ENCODE measurements at places on chromosomes 3 and 15.

DNA sequence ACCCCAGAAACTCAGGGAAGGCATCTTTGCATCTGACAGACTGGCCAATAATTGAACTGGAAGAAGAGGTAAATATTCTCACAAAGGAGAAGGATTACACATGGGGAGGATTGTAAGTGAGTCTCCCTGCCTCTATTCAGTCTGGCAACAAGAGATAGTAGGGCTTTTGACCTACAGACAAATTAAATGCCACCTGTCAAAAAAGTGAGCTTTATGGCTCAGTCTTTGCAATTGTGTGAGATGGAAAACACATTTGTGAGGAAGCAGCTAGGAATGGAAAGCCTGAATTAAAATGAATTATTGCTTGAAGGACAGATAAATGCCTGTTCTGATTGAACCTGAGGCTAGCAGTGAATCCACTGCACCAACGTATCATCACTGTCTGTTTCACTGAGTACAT, 173.3 kb upstream of the GOLIM4 start:
- DNase-seq, result no peak

DNA sequence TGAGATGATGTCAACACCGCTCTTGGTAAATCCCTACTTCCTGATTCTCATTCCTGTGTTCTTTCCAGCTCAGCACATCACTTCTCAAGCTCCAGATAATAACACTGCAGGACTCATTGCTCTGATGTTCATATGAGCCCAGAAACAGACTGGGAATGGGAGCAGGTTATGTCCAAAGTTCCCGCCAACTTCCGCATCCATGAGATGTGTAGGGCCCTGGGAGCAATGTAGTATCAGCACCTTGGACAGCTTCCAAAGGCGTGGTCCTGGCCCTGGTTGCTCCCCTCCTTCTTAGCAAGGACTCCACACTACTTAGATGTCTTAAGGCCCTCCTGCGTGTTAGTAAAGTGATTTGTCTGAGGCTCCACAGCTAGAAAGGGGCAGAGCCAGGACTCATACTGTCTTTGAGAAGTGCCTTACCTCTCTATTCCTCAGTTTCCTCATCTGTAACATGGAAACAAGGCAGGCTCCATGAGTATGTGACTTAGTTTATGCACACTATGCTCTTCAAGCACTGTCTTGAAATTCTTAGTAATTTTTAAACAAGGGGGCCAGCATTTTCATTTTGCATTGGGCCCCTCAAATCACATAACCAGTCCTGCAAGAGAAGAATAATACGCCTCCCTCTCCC, 27.9 kb upstream of the SLC6A1 start:
- DNase-seq, result peak; percentile 2

DNA sequence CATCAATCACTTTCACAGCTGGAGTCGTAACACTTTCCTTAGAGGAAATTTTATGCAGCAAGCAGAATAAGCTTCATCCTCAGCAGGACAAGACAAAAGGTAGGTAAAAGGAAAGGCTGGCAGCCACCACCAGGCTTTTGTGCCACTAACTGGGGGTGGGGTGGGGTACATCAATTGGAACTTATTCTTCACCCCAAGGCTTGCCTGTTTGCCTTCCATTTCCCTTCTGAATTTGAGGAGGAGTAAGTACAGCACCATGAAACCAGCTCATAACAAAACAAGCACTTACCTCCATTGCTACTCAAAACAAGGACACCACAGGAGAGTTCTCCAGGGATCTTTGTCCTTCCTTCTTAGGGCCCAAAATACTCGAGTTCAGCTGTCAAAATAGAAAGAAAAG, 296.8 kb downstream of the ARRDC4 start:
- DNase-seq, result no peak

DNA sequence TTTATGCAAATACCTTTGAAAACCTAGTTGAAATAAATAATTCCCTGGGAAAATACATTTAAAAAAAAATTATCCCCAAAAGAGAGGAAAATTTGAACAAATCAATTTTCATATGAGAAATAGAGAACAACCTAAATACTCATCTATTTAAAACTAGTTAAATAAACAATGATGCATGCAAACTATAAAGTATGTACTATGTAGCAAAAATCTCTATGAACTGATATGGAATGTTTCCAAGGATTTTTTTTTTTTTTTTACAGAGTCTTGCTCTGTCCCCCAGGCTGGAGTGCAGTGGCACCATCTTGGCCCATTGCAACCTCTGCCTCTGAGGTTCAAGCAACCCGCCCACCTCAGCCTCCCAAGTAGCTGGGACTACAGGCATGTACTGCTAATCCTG, 27.2 kb upstream of the B3GALNT1 start:
- no peak for DNase-seq

DNA sequence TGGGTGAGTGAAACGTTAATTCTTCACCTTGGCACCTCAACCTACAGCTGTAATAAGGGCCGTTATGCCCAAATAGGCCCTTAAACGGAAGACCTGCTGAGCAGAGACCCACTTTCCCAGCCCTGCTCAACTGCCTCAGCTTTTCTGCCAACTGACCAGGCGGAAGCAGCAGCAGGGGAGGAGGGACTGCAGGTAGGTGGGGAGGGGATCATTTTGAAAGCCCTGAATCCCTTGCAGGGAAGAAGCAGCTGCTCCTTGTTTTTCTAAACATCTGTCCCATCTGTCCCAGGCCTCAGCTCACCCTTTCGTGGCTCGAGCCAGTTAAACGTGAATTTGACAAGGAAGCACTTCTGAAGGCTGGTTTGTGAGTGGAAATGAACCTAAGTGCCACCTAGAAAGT, 978 bp upstream of the CMC1 start:
- DNase-seq, result no peak

- no peak for DNase-seq
Observed at GRCh38 chr3:173889596-173889995, 492.1 kb downstream of the NLGN1 start.

DNA sequence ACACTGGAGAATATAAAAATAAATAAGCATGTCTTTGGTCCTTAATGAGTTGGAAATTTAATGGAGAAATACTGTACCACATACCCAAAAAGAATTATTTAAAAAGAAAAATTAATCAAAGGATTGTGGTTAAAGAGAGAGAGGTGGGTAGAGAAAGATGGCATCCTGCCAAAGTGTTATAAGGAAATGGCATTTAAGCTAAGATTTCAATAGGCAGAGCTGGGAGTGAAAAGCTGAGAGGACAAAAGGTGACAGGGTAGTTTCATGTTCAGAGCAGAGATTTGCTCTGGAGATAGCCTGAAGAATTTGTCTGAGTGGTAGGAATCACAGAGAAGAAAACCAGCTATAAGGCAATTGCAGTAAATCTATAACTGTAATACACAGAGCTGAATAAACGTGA, 181.0 kb downstream of the SI start:
- DNase-seq, result peak; percentile 12

GRCh38 chr15:81410318-81410753, 36.3 kb upstream of the TMC3 start:
- DNase-seq, result peak; percentile 37

- DNase-seq, result no peak
Observed at GRCh38 chr15:50055332-50055731, 63.7 kb downstream of the ATP8B4 start.
